ENCODE measurements at places on chromosomes 1 and 21.

DNA sequence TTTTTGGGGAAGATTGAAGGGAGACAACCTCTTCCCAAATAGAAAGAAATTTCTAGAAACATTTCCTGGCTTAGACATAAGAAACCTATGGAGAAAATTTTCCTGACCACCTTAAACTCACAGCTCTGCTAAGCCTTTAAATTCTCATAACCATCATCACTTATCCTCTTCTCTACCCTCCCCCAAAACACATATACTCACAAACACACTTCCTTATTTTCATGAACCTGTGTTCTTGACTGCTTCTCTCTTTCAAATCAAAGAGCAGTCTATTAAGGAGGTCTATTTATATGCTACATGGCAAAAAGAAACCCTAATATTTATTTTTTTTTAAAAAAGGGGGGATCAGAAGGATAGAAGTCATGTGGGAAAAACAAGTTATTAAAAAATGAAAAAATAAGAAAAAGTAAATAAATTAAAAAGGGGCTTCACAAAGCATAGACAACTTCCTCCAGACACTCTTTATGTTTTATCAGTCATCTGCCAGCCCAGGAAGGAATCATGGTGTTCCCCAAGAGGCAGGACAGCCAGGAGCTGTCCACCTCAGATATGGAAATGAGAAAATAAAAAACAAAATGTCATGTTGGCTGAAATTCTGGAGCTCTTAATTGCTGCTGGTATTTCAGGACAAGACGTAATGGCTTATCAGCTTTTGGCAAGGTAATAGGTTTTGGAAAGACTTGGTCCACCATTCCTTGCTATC, 12.8 kb upstream of the RGS2 start:
- DNase-seq: no peak

DNA sequence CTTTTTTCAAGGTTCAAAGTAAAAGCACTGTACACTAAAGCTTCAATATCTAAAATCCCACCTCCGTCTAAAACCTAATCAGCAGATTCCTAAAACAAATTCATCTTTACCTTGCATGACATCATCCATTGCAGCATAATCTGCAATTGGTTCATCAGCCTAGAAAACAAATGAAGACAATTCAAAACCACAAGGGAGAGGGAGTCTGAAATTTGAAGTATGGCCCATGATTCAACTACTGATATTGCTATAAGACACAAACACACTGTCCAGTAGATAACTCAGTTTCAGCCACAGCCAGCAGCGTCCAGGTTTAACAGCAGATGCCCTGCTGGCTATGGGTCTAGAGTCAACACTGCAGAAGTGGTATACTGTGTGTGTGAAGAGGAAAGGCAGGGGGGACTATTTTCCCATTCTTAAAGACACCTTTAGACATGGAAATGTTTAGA, 17.9 kb upstream of the RAP1GAP start:
- DNase-seq: no peak

DNA sequence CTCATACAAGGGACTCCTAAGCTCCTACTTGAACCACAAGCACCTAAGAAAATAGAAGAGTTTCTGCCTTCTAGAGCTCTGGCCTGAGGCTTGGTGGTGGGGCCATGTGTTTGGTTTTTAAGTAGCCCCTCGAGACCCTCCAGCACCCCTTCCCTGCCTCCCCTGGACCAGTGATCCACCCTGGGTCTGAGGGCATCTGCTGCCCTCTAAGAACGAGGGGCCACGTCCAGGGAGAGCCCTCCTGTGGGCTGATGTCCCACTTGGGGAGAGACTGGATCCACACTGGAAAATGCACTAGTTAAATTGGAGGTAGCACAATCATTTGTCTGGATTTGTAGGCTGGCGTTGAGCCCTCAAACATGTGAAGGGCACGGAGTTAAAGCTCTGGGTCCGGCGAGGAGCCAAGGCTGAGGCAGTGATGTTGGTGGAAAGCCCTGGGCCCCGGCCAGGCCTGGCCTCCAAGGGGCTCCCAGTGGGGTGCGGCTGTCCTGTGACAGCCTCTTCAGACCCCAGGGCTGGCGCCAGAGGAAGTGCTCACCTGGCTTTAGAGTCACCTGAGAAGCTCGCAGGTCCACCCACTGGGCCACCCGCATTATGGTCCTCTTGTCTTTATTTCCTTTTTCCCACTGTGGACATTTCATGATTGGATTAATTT, 65.2 kb downstream of the SLC37A1 start:
- no peak for DNase-seq

DNA sequence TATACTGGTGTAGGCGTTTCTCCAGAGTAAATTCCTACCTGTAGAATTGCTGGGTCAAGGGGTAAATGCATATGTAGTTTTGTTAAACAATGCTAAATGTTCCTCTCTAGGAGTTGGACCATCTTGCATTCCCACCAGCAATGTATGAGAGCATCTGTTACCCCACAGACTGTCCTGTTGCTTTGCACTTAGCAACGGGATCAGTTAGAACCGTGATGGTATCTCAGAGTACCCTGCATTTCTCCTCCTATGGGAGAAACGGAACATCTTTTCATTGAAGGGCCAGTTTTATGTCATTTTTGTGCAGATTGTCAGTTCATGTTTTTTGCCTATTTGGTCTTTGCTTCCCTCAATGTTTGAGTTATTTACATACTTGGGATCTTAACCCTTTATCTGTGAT, 18.0 kb upstream of the RIPPLY3 start:
- no peak for DNase-seq

DNA sequence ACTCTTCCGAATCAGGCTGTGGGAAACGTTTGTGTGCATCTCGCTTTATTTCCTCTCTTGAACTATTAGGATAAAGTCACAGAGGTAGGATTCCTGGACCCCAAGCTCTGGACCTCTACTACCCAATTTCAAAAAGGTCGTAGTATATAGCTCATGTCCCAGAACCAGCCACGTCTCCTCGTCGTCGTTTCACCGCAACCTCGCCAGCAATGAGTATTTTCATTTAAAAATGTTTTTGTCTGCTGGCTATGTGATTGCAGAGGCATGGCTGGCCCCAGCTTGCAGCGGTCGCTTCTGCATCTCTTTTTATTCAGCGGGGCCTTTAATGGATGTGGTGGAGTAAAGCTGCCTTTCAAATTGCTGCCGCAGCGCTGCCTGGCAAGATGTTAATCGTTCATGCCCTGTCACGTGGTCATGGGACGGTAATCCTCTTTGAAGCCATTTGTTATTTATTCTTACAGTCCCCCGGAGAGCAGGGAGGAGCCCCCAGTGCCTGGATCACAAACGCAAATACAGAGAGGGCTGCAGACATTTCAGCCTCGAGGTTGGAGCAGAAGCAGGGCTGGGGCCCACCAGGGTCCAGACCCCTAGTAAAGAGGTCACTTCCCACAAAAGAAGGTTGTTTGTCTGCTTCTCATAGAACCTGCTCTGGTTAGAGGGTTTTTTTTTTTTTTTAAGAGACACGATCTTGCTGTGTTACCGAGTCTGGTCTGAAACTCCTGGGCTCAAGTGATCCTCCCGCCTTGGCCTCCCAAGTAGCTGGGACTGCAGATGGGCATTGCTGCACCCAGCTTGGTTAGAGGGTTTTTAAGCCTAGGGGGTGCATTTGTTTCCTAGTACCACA, 11.6 kb upstream of the NPHP4 start:
- DNase-seq: no peak

DNA sequence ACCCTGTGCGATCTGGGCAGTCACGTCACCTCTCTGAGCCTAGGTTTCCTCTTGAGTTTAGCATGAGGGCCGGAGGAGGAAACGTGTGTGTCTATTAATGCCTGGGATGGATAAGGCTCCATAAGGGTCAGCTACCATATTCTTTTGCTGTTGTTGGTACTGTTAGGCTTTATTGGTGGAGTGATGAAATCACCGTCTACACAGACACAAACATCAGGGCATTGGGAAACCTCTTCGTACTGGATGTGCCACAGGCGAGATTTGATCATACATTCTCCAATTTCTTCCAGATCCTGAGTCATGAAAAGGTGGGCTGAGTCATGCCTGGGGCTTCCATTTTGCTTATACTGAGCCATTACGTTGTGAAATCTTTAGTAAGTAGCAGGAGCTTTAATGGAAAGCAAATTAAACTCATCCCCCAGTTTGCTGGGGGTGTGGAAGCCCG, 24.9 kb upstream of the GRHL3 start:
- DNase-seq: no peak

GRCh38 chr1:57423135-57423655, 665 bp downstream of the DAB1 start:
- DNase-seq: no peak

- DNase-seq: no peak
Measured at GRCh38 chr1:207300970-207301369, 20.5 kb upstream of the CD55 start.

- DNase-seq: no peak
Measured at GRCh38 chr21:28614791-28615190, 377.9 kb downstream of the LTN1 start.

GRCh38 chr21:15212206-15212605, 147.4 kb upstream of the NRIP1 start:
- DNase-seq: no peak

- no peak for DNase-seq
Measured at GRCh38 chr1:10906866-10907519, 105.5 kb upstream of the TARDBP start.

- no peak for DNase-seq
Measured at GRCh38 chr1:45772971-45773370, 22.5 kb upstream of the IPP start.

Data from activated T-cell treated with anti-CD3 and anti-CD28 coated beads for 4 hours (primary cell).